Astrocyte of the hippocampus (primary cell): ENCODE measurements at places on chromosomes 5 and 9.
A peak's percentile ranks its signal among the peaks of the same experiment; 100 is the strongest.

- DNase-seq, result no peak
Observed at GRCh38 chr5:36056422-36056821, 10.3 kb downstream of the UGT3A2 start.

DNA sequence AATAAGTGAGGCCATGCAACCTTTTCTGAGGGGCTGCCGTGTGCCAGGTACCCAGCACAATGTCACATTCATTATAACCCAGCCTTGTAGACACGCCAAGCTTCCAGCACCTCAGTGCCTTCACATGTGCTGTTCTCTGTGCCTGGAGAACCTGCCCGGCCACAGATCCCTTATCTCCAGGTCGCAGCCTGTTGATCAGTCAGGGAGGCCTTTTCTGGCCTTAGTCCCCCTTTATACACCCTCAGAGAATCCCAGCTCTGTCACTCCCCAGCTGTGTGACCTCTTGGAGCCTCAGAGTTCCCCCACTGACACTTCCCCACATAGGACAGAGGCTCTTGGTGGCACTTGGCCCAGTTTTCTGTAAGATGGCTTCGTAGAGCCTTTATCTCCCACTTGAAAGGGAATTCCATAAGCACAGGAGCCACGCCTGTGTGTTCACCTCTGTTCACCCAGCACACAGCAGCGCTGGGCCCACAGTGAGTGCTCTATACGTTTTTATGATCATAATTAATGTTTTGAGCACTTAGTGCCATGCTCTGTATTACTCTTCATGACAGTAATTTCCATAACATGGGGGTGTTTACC, 38.7 kb downstream of the NEURL1B start:
- no peak for DNase-seq

DNA sequence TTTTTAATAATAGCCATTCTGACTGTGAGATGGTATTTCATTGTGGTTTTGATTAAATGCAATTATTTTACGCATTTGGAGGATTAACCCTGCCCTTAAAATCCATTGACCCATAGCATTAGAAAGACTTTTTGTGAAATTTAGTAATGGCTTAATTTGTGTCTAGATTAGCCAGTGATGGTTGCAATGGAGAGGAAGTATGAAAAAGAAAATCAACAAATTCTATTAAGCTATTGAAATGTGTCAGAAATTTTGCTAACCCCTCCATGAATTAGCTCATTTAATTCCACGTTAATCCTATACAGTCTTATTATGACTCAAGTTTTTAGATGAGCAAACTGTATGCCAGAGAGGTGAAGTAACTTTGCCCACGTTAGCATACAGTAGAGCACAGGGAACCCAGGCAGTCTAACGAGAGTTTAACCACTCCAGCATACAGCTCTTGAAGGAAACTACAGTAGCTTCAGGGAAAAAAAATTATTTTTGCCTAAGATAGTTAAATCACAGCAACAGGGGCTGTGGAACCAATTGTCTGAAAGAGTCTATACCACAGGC, 158.2 kb upstream of the PPP2R2B start:
- DNase-seq, result peak; percentile 16

DNA sequence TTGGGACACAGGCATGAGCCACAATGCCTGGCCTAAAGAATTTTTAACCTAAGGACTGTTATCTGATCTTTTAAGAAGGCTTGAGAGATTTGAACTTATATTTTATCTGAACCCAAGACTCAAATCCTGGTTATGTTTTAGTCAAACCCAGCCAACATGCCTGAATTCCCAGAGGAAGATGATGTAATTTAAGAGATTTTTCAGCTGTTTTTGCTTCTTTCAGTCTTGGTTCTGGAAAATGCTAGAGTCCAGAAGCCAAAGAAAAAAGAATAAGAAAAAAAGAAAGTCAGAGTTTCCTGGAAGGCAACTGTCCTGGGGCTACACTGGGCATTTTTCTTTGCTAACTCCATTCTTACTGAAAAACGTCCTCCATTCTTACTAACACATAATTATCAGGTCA, 85.8 kb downstream of the SNX18 start:
- no peak for DNase-seq

GRCh38 chr9:68861436-68861835, 152.5 kb downstream of the PRKACG start:
- DNase-seq, result no peak

DNA sequence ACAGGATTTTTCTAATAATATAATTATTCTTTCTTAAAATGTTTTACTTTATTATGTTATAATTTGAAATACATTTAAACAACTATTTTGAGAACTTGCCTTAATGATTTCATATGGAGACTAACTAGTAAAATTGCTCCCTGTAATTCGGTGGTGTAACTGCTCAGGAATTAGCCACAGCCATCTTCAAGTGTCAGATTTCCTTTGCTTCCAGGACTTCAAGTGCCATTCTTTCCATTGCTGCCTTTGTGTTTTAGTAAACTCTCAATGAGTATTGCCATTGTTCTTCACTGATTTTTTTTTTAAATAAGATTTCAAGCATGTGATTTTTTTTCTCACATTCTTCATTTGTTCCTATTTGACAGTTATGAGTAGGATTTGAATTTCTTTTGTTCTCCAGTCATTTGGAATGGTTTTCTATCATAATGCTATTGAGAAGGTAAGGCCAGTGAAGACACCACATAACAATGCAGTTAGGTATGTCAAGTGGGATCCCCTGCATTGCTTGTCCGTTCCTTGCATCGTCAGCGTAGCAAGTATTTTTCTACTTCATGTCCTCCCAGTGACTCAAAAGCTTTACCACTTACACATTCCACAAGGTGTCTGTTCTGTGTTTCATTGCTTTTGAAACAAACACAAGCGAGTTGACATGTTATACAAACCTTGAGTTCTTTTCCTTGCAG, 83.7 kb downstream of the LNPEP start:
- peak; percentile 89 for DNase-seq

- no peak for DNase-seq
Observed at GRCh38 chr9:96064826-96065481, 189.5 kb downstream of the ERCC6L2 start.

DNA sequence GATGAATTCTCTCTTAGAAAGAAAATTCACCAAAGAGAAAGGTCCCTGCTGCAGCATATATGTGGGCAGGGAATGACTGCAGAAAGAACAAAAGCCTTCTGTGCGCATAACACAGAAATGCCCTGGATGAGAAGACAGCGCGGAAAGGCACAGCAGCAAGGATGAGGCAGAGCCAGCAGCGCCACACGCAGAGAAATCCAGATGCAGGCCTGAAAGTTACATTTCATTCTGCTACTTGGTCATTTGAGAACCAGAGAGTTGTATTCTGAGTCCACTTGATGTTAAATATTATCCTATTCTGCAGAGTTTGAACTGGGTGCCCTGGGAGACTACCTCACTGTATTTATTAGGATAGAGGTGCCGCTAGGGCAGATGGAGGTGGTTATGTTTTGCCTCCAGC, 68.5 kb downstream of the GLDC start:
- no peak for DNase-seq

GRCh38 chr9:133691191-133691590, 47.0 kb downstream of the SARDH start:
- no peak for DNase-seq

DNA sequence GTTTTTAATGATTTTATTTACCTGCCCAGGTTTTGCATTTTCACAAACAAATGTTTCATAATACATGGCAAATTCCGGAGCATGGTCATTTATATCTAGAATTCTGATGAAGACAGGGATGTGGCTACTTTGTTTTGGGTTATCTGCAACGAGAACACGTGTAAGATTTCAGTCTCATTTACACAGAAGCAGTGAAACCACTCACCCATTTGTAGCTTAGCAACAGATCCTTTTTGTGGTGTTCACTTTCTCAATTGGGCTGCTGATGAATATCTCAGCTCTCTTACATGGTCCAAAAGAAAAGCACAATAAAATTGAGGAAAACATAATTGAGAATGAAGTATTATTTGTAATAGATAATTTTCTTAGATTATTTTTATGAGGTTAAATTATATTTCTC, 148.6 kb downstream of the CDH9 start:
- DNase-seq, result no peak

GRCh38 chr9:22105005-22105722, 96.1 kb upstream of the CDKN2B start:
- DNase-seq, result no peak

GRCh38 chr5:58885260-58885659, 302.4 kb downstream of the RAB3C start:
- DNase-seq, result no peak

GRCh38 chr5:173236531-173237142, 1.6 kb upstream of the NKX2-5 start:
- DNase-seq, result no peak

DNA sequence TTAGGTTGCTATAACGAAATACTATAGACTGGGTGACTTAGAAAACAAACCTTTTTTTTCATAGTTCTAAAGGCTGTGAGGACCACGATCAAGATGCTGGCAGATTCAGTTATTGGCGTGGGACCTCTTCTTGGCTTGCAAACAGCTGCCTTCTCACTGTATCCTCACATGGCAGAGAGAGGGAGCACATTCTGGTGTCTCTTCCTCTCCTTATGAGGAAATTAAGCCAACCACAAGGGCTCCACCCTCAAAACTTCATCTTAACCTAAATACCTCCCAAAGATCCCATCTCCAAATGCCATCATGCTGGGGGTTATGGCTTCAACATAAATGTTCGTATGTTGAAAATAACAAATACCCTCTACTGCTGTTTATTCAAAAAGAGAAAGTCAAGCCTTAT, 197.1 kb downstream of the CEMIP2 start:
- DNase-seq, result no peak

DNA sequence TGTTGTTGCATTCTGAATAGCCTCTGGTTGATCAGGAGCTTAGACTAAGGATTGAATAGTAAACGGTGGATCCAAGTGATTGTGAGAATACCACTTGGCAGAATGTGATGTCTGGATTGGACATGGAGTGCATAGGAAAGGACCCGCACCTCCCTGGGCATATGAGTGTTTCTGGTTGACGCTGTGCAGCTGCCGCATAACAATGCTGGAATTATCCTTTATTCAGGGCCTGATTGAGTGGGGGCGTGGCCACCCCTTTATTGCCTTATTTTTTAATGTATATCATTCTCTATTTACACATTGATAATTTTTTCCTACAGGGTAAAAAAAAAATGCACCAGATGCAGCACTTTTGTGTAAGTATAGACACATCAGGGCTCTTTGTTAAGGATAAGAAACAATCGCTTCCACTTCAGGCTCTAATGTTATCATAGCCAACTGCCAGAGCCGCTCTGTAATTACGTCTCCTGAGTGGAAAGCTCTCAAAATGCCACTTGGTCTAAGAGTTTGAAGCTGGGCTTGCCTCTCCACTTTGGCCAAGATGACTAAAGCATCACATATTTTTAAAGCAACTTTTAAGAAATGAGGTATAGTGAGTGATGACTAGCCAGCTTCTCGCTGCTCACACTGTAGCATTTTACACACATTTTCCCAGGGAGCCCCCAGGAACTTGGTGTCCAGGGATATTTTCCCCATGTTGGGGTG, 5.7 kb downstream of the FGD3 start:
- DNase-seq, result peak; percentile 58

DNA sequence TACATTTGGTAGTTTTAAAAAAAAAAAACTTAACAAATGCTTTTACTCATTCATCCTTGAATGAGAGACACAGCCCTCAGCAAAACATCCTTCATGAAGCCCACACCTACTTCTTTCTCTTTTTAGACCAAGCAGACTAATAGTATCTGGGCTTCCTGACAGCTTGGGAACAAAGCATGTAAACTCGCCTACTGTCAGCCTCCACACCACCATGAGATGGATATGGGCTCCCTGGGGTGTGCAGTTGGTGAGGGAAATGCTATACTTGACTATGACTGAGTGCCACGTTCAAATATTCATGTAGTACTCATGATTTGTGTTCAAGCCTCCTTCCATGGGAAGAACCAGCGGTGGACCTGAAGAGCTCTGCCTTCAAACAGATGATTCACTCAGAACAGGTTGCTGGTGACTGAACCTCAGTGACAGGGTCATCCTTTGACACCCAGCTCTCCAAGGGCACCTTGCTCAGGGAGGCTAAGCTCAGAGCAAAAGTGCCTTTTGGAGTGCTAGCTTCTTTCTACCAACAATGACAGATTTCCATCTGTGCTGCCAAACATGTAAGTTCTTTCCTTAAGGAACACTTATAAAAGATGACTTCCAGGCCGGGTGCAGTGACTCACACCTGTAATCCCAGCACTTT, 36.8 kb downstream of the SLC22A5 start:
- DNase-seq, result no peak

GRCh38 chr5:104526866-104527265, 964.3 kb upstream of the NUDT12 start:
- no peak for DNase-seq

GRCh38 chr9:130117376-130117775, 54.8 kb upstream of the NCS1 start:
- DNase-seq, result no peak

DNA sequence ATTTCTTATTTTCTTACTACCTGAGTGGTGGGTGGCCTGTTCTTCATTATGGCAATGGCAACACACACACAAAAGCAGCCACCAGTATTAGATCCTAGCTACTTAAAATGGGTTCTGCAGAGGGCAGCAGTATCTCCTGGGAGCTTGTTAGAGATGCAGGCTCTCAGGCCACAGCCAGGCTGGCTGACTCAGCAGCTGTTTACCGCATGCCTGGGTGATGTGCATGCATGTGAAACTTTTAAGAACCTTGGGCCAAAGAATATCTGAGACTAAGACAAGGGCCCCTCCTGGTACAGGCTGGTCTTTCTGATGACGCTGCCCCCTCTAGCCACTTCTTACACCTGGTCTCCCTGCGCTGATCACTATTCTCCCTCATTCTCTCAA, 399.0 kb downstream of the MED10 start:
- peak; percentile 91 for DNase-seq

DNA sequence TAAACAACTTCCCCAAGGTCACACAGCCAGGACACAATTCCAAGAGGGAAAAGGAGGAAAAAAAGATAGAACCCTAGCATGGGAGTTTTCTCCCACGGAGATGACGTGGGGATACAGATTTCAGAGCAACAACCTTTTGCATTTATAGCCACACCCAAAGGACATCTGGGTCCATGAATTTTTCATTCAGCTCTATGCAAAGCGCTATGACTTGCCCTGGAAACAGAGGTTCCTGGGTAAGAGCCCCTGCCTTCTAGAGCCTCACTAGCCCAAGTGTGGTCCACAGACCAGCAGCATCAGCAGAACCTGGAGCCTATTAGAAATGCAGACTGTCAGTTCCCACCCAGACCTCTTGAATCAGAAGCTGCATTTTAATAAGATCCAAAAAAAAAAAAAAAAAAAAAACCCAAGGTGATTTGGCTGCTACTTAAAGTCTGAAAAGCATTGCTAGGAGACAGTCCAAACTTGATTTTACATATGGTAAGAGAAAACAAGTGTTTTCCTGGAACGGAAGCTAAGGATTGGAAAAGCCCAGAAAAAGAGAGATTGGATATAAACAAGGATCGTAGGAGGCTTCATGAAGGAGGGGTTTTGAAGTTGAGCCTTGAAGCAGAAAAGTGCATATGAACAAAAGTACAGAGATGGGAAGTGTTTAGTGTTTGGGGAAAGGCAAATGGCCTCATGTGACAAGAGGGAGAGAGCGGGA, 17.6 kb upstream of the ADAM19 start:
- no peak for DNase-seq

DNA sequence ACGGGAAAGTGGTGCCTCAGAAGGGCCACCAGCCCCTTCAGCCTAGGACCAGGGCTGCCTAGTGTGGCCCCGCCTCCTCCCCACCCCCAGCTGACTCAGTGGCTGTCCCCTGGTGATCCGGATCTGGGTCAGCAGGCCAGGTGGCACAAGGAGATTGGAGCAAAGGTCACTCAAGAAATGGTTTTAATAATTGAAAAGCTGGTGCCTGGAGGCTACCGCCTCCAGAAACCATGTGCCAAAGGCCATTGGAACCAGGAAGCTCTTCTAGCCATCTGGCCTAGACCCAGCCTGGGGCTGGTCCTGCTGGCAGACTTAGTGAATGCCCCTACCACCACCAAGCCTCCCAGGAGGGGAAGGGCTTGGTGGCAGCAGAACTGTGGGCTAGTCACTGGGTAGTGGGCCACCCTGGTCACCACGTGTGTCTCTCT, 1.5 kb downstream of the ST6GALNAC4 start:
- no peak for DNase-seq
